ENCODE measurements at places on chromosomes 13 and 19. TPM values are rescaled to one million over a fixed set of nuclear protein-coding genes. Genes with fewer than 3 reads are reported as not detected.

DNA sequence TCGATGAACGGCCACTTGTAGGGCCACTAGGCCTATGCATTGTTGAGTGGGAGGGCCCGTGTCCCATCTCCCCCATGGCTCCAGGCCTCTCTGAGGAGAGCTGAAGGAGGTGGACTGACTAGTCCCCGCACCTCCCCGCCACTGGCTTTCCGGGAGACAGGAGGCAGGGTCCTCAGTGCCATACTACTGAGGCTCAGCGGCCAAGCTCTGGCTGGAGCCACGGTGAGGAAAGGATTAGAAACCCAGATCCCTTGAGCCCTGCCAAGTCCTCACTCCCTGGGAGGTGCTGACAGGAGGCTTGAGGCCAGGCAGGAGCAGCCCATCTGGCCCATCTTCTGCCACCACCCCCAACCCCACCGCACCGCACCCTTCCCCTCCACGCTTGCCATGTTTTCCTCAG lies 29.0 kb downstream of the CCDC8 start:
- DNase-seq, result peak; percentile 58

GRCh38 chr13:48562296-48563066 lies 29.6 kb upstream of the RCBTB2 start:
- DNase-seq, result no peak

DNA sequence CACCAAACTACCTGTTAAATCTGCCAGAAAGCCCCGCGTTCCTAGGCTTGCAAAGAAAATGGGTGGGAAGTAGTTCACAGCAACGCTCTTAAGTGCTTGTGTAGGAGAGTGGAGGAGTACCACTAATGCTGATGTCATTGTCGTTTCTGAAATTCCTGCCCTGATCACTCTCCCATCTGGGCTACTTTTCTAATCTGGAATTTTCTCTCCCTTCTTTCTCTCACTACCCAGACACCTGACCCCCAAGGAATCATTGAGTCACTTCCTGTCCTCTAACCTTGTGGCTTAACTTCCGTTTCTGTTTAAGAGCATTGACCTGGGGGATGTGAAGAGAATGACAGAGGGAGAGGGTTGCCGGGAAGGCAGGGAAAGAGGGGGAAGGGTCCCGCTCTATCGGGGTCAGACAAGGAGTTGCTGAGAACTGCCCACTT lies 98.7 kb downstream of the STARD13 start:
- no peak for DNase-seq

- no peak for DNase-seq
Measured at GRCh38 chr13:66501181-66501580, 729.0 kb downstream of the PCDH9 start.

GRCh38 chr13:36673838-36674326 lies at the start of gene SERTM1:
Gene SERTM1 (plus strand): TSS chr13:36674020. CDS start chr13:36695079, 21,059 bp downstream.
- DNase-seq, result peak; percentile 72

GRCh38 chr19:40594255-40594654 lies 6.9 kb upstream of the LTBP4 start:
- DNase-seq, result no peak

GRCh38 chr19:31350693-31351055 lies 1.4 kb upstream of the TSHZ3 start:
- peak; percentile 82 for DNase-seq

DNA sequence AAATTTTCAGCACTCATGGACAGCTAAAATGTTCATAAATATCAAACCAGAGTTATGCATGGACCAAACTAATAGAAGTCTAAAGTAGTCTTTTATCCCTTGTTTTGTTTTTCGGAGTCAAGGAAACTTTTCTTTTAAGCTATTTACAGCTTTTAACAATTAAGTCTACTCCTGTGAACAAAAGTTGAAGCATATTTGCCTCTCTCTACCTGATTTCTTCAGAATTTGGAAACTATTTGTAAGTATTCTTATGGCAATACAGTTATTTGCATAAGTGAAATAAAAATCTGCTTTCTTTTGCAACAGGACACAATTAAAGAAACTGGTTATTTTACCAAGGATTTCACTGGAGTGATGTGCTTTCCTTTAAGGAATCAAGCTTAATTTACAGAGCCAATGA lies 47.1 kb upstream of the ANKRD10 start:
- DNase-seq, result no peak

GRCh38 chr19:33273881-33274662 lies 28.3 kb downstream of the CEBPA start:
- DNase-seq, result peak; percentile 65

DNA sequence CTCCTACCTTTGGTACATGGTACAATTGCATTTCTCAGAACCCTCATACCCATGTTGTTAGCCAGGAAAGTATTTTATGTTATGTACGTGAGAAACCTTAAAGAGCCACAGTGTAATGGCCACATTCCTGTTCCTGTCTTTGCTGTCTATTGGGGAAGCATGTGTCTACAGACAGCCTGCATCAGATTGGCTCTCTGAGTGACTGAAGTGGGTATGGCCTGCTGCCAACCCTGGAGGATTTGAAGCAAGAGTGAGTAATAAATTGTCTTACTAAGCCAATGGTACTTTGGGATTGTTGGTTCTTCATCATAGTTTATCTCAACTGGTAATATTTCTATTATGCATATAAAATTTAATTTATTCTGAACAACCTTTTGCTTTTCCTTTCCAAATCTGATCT lies 574.1 kb downstream of the LMO7 start:
- no peak for DNase-seq

- DNase-seq, result no peak
Measured at GRCh38 chr13:50144246-50145160, 129.3 kb downstream of the KCNRG start.

TUBB4A gene
- total RNA-seq, result 23.8 TPM

GPR4 gene
- 3.7 TPM for total RNA-seq

ZSWIM4 gene
- total RNA-seq, result 6.2 TPM

ZNF835 gene
- 3.0 TPM for total RNA-seq

RFXANK gene
- 72.6 TPM for total RNA-seq

IZUMO2 gene
- not detected for total RNA-seq
